ENCODE measurements at places on chromosomes 4 and X. TPM values are rescaled to one million over a fixed set of nuclear protein-coding genes. Genes with fewer than 3 reads are reported as not detected.

DNA sequence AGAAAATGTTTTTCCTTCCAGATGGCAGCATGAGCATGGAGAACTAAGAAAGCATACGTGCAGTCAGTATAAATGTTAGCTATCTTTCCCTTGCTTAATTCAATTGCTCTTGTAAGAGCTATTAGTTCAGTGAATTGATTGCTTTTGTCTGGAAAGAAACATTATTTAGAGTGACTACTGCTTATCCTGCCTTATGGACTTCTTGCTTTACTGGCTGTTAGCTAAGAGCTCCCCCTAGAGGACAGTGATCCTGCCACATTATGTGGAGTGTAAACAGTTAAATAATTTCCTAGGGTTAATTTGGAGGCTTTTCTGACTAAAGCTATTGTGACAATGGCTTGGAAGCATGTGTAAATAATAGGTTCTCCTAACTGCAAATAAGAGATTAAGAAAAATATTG, 1402.4 kb downstream of the FAM133A start:
- DNase-seq, result no peak

DNA sequence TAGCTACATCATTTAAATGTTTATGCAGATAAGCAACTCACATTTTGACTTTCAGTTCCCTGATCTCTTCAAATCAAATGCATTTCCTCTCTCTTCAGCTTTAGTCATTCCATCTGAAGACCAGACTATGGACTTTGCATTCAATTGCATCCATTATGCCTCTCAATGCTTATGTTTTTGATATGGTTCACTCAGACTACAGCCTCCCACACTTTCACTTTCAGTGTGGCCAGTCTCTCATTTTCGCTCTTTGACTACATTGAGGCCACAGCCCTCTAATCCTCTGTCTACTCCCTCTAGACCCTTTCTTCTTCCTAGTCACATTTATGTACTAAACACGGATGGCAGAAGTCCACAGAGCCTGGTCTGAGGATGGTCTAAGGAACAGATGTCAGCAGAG, 24.5 kb upstream of the VEGFC start:
- DNase-seq, result no peak

DNA sequence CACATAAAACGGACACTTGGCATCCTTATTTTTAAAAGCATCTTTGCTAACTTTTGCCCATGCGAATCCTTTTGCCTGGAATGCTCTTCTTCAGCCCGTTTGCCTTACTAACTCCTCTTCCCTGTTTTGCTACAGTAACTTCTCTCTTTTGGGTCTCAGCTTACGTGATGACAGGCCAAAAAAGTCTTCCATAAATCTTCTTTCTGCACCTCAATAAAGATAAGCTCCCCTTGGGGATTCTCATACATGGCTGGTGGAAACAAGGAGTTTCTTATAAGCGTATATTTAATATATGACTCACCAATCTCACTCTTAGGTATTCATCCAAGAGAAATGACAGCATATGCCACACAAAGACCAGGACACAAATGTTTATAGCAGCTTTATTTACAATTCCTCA, 192.7 kb downstream of the RCHY1 start:
- DNase-seq, result no peak

GRCh38 chr4:72468904-72469502, 100.0 kb downstream of the ADAMTS3 start:
- DNase-seq, result no peak

DNA sequence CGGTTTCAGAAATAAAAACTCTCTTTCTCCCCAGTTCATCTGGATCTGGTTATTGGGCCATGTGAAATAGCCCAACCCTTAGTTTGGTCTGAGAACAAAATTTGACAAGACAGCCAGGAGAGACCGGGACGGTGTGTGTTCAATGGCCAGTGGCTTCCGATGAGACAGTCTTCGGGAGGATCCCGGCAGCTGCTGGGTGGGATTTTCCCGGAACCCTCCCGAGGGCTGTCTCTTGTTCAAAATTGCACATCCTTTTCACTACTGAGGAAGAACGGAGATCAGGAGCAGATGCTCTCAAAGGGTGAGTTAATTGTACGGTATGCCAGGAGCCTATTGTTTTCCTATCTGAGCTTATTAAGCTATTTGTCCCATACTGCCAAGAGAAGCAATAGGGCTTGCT, 166.5 kb downstream of the PRR32 start:
- DNase-seq, result no peak

GRCh38 chr4:185304944-185305690, 90.6 kb downstream of the LRP2BP start:
- no peak for DNase-seq

GRCh38 chr4:159390648-159391047, 287.8 kb downstream of the RAPGEF2 start:
- DNase-seq, result no peak

DNA sequence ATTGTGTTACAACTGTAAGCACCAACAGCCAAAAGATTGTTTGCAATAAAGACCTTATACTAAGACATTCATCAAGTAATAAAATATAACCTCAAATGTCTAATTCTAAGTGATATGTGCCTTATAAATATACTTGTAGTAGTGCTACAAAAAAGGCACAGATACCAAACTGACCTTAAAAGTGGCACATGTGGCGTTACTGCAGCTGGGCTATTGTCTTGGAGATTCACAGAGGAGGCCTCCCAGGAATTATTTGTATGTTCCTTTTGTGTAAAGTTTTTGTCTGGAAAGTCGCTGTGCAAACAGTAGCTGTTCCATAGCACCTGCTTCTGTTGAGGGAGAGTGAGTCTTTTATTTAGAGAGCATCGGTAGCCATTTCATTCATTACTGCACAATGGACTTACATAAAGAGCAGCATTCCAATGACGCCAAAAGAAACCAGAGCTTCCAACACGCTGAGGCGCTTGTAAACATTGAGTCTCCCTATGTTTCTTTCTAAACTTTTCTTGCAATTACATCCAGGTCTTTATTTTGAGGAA, 143.7 kb downstream of the RPA4 start:
- no peak for DNase-seq

DNA sequence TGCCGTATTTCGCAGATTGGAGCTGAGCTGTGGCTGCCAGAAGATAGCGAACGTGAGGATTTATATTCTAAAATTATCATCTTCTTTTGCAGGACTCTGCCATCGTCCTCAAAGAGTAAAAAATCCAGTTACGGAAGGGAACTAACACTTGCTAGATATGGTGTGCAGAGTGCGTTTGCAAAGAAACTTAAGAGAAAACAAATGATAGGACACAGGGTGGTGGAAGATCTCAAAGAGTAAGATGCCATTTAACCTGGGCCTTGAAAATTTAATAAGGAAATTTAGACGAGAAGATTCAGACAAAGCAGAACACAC, 566 bp downstream of the LARP7 start:
- DNase-seq, result no peak

DNA sequence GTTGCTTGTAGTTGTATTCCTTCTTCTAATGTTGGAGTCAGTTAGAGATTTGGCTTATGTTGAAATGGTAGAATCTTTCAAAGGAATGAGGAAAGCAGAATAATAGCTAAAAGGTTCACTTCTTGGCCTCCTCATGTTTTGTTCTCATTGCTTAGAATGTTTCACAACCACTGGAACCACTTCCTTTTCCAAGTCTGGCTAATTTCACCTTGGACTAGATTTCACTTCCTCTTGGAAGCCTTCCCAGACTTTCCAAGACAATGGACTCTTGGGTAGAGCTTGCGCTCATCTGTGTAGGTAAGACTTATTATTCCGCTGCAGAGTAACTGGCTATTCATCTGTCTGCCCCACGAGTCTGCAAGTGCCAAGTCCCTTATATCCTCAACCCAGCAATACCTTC, 8.3 kb downstream of the SPATA18 start:
- no peak for DNase-seq

GRCh38 chr4:177315767-177316464, 6.2 kb downstream of the NEIL3 start:
- DNase-seq, result no peak

DNA sequence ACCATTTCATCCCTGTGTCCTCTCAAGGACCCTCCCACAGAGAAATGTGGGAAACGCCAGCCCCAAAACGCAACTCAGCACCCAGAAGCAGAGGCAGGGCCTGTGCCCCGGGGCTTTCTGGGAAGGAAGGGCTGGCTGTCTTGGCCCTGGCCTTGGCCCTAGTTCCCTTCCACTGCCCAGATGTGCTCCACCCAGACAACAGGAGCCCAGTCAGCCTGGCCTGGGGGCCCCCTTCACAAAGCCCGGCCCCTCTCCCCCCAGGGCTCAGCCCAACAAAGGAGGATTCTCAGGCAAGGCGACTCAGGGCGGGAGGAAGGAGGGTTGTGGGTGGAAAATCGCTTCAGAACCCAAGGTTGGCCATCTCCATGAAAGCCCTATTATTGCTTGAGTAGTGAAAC, 82.5 kb downstream of the PJA1 start:
- DNase-seq, result peak; percentile 63

DNA sequence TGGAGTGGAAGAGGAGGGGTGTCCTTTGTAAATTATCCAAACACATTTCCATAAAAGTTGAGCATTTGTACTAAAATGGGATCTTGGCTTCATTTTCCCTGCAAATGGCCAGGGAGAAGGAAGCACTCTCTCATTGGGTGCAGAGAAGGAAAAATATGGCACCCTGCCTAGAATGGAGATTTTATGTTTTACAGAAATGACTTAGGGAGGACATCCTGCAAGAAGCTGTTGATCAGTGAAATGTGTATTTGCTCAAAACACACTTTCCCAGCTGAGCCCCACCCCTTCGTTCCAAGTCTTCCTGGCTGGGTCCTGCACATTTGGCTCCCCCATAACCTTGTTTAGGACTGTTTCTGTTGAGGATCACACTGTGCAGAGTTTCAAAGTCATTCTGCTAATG, 213.5 kb upstream of the TAPT1 start:
- no peak for DNase-seq

DNA sequence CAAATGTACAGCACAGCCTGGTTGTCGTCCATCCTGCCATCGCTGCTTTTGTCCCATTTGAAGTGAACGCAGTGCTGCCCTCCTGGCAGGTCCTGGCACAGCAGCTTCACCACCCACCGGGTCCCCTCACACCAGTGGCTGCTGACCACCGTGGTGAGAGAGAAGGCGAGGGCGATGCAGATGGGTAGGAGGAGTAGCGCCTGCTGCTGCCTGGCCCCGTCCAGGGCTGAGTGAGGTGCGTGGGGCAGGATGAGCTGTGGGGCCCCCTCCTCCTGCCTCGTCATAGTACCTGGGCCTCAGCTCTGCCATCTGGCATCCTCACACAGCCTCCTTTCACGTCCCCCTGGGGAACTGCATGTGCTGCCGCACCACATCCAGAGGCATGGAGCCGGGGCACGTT, 1.8 kb downstream of the DCAF8L2 start:
- no peak for DNase-seq

GRCh38 chr4:4480205-4480604, 61.6 kb downstream of the STX18 start:
- DNase-seq, result no peak

GRCh38 chr4:24650849-24651640, 66.7 kb upstream of the DHX15 start:
- no peak for DNase-seq

DNA sequence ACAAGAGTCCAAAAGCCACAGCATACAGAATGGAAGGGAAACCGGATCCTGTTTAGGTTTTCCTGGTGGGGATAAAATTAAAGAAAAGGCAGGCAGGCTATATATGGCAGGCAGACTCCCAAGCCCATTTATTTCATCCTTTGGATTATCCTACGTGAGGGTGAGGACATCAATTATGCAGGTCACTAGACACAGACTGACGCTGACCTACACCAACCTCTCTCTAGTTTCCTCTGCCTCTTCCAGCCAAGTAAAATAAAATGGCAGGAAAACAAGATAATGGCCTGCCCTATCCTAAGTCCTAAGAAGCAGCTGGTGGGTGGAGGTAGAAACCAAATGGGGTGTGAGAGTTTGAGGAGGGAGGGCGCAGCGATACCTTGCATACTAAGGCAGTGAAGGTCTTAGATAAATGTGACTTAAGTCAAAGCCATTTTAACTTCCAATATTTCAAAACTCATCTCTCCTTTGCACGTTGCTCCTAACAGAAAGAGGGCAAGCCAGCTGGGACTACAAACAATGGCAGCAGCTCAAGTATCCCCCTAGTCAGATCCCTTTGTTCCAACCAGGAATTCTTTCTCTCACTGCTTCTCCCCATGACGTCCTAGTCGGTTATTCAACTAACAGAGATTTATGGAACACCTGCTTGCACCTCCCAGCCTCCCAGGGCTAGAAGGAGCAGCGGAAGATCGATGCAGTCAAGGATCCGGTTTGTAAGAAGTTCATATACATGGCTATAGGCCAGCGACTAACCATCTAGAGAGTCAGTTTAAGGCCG, 72.8 kb downstream of the IRF2 start:
- no peak for DNase-seq

DNA sequence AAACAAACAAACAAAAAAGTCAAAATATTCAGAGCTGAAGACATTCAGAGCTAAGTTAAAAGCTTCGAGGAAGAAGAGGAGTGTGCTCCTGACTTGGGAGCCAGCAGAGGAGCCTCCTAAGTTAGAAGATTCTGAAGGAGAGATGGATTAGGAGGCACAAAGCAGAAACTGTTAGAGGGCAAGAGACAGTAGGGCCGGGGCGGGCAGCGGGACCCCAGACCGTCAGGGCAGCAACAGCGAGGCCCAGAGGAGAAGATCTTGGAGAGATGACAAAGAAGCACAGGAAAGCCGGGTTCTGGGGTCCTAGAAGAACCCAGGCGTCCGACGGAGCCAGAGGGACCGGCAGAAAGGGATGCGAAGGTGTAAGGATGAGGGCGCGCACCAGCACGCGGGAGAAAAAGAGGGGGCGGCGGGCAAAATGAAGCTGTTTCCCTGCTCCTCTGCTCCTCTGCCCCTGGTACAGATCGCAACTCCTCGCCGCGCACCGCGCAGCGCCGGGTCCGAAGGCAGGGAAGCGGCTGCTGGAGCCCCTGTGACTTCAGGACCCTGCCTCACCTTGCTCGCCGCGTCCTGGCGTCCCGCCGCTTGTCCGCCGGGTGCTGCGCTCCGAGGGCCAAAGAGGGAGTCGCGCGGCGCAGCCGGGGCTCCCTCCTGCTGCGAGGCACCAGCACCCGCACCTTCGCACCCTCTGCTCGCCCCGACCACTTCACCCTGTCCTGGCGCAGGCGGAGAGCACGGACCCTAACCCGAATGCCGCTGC, 477 bp downstream of the KLHL13 start:
- DNase-seq, result peak; percentile 50

DNA sequence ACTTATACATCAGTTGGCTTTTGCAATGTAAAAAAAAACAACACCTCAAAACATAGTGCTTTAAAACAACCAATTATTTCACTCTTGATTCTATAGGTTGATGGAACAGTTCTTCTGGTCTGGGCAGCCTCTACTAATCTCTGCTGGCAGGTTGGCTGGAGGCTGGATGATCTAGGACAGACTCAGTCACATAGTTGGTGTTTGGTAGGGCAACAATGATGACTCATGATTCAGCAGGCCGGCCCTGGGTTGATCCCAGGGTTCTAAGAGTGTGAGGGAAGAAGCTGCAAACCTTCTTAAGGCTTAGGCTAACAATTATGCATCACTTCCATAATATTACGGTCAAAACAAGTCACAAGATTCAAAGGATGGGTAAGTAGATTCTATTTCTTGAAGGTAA, 558.2 kb downstream of the ZNF674 start:
- no peak for DNase-seq

The FGF13 gene
- 13.8 TPM for total RNA-seq

The STIM2 gene
- 16.1 TPM for total RNA-seq

The FAM13A gene
- total RNA-seq, result 27.8 TPM

The C4orf46 gene
- 2.8 TPM for total RNA-seq

The PPBP gene
- total RNA-seq, result 8.4 TPM

The KIT gene
- 9.6 TPM for total RNA-seq
